CD4-positive, alpha-beta T cell treated with Interleukin-15 for 4 hours (primary cell): ENCODE measurements at places on chromosomes 12 and 14.

- no peak for DNase-seq
Observed at GRCh38 chr12:107436376-107436775, 249.2 kb upstream of the PWP1 start.

DNA sequence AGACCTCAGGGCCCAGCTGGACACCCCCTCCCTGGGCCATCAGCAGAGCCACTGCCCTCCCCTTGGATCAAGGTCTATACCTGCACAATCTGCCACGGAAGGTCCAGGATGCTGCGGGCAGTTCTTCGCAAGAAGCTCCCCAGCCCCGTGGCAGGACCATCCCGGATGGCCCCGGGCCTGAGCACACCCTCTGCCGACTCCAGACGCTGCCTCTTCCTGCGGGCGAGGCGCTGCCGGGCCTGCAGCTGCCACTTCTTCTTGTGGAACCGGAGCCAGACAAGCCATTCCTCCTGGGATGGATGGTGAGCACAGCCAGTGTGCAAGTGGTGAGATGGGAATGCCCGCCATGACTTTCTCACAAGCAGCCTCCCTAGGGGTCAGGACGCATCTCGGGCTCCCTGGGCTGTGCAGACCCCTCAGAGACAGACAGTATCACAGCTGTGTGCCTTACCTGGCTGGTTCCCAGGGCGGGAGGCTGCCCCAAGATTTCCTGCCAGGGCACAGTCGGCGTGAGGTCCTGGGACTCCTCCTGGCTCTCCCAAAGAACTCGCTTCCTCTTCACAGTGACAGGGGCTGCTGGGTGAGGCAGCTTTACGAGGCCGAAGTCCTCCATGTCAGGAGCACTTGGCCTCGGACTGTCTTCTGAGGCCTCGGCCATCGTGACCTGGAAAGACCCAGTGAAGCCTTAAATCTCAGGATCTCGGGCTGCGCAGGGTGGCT, 30.8 kb downstream of the P2RX2 start:
- DNase-seq: no peak

DNA sequence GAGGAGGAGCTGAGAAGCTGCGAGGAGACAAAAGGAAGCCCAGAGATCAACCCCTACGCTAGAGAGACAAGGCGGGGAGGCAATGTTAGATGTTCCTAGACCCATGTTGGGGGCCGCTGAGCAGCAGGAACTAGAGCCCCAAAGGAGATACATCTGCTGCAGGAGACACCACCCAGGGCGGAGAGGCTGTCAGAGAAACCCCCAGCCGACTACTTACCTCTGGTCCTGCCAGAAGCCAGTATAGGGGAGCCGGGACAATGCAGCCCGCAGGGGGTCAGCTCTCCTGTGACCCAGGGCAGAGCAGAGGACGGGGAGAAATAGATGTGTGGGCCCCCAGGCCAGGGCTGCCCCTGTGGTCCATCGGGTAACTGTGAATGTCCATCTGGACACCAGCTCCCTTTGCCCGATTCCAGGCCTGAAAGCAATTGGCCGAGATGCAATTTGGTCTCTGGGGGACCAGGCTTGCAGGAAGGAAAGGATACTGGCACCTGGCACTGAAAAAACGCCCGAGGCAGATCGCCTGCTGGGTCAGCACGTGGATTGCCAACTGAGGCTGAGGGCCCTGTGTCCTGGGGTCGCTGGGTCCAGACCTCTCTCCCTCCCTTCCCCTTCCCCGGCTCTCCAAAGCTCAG, 34.9 kb downstream of the SYNE3 start:
- DNase-seq: no peak

- DNase-seq: no peak
Observed at GRCh38 chr12:127284021-127284420, 982.9 kb upstream of the TMEM132C start.

- no peak for DNase-seq
Observed at GRCh38 chr12:16165506-16165905, 112.0 kb downstream of the SLC15A5 start.

DNA sequence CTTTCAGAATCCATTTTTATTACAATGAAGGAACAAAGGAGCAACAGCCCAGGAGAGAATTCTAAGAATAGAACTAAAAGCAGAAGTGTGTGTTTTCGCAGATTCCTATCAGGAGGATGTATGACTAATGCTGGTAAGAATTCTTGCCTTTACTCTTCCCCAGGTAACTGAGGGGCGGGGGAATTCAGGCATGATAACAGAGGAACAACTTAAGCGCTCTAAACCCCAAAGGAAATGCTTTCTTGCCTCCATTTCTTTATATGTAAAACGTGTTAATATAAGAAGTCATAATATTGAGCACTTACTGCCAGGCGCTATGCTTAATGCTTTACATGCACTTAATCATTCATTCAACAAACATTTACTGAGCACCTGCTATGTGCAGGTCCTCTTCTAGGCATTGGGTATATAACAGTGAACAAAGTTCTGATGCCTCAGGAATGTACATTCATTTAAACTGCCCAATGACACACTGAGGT, 4.5 kb downstream of the HCAR1 start:
- DNase-seq: peak; percentile 42

DNA sequence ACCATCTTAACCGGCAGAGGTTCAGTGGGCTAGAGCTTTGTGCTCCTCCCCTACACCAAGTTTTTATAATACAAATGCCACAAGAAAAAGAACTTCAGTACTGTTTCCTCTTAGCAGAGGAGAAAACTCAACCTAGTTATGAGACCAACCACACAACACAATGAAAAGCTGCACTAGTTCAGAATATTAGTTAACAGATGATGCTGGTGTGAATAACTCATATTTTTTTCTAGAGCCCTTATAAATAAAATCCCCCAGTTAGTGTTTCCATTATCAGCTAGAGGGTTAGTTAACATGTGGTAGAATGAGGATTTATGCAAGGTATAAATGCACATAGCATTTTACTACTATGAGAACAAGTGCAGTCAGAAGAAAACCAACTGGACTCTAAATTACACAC, 61.9 kb upstream of the AMN1 start:
- DNase-seq: no peak

DNA sequence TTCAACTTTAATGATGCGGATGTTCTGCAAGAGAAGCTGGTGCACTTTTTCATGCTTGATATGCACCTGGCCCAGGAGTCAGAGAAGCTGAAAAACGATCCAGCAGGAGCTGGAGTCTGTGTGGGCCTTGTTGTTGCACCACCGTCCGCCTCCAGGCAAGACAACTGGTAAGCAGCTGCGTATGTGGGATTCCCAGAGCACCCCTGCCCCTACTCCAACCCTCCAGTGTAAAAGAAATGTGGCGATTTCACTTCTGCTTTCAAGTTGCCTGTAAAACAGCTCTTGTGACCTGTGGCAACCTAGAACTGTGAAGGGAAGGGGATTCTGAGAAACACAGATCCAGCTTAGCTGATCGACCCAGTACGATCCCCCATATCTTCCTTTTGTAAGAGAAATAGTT, 154.1 kb upstream of the PELI2 start:
- DNase-seq: no peak

- DNase-seq: no peak
Observed at GRCh38 chr14:62146030-62146429, 383.8 kb downstream of the SNAPC1 start.

- no peak for DNase-seq
Observed at GRCh38 chr14:104169699-104170479, 31.5 kb downstream of the KIF26A start.

GRCh38 chr14:95759941-95760340, 46.0 kb upstream of the TCL1A start:
- DNase-seq: no peak

- DNase-seq: peak; percentile 7
Observed at GRCh38 chr14:66403183-66403582, 83.0 kb upstream of the CCDC196 start.

DNA sequence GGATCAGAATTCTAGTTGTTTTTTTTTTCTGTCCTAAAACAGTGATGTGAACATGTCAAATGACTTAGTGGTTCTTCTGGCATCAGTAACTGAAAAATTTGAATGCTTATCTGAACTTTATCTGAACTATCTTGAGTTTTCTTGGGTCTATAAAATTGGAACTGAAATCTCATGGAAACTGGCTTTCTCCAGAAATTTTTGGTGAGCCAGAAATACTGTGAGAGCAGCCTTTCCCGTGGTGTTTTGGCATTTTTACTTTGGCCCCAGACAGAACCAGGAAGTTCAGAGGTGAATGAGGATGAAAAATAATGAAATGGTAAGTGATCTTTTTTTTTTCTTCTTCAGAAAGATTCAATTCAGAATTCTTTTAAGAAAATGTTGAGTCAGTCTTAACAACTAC, 89.5 kb upstream of the CCDC91 start:
- DNase-seq: no peak

- DNase-seq: no peak
Observed at GRCh38 chr12:104351057-104351983, 47.8 kb downstream of the EID3 start.

DNA sequence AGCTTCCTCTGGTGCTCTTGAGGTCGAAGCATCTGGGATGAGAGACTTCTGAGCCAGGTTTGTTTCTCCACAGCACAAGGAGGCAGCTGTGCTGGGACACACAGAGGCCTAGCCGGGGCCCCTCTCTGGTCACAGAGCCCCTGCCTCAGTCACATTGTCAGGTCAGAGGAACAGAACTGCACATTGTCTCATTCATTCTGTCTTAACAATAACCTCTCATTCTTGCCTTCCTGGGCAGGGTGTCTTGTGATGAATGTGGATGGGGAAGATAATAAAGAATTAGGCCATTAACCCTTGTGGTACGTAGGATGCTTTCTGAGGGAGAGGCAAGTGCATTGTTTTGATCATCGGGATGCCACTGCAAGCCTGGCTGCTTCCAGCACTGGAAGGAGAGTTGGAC, 29.8 kb downstream of the FNTB start:
- no peak for DNase-seq

GRCh38 chr12:51926064-51926632, 18.8 kb downstream of the ACVRL1 start:
- no peak for DNase-seq

DNA sequence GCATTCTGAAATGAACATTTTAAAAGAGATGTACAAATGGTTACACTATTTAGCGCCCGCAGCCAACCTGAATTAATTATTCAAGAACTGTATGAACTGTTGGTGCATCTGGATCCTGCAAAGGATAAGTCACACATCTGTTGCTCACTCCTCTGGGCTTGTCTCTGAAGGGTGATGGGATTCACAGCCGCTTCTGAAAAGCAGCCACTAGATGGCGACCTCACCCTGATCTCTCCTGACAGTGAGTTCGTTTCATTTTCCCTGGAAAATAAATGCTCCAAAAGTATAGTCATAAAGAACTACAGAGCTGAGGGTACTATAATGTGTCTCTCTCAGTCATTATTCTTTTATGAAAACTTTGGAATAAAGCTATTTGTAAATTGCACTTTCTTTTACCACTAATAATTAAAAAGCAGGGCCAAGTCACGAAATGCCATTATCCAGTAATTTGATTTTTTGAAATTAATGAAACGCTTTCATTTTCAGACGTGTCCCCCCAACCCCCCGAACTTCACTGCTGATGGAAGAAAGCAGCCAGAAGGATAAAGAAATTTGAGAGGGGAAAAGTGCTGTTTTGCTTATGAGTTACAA, 789.6 kb downstream of the NRXN3 start:
- peak; percentile 45 for DNase-seq

DNA sequence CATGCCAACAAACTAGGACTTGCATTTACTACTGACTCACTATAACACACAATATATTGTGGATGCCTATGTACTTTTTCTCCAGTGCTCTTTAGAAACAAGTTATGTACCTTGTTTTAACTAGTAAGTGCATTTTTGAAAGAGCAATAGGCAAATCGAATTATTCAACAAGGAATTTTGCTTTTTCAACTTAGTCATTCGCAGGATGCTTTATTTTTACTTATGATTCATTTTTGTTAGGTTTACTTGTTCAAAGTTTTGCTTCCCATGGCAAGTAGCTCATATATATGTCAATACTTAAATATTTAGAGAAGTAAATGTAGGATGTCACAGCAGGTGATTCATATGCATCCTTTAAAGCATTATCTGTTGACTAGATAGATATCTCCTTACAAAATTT, 149.8 kb downstream of the PELI2 start:
- DNase-seq: no peak

DNA sequence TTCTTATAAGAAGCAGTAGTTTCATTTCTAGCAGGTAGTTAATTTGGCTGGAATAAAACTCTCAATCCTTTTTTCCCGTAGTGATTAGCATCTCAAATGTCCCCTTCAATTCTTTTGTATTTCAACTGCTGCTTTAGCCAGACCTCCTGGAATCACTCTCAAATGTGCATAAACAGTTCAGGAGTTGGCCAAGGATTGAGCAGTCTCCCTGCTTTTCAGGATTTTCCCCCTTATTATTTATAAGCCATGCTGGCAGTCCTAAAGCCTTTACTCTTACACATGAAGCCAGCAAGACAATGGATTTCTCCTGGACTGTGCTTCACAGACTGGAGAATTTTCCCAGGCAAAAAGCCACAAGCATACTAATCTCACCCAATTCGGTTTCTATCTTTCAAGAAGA, 950.1 kb downstream of the VRK1 start:
- no peak for DNase-seq

DNA sequence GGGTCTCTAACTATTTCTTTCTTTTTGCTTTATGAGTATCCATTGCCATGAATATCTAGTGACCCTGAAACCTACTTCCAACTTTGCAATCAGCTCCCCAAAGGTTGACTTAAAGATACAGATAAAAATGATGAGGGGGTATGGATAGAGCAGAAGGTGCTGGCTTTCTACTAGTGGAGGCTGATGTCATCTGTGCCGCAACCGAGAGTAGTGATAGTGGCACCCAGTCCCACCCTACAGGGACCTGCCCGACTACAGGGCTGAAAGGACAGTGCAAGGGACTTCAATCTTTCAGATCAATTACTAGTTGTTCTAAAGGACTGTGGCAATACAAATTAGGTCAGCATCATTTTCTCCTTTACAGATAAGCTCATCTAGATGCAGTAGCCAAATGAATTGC, 806.0 kb downstream of the VRK1 start:
- peak; percentile 62 for DNase-seq

DNA sequence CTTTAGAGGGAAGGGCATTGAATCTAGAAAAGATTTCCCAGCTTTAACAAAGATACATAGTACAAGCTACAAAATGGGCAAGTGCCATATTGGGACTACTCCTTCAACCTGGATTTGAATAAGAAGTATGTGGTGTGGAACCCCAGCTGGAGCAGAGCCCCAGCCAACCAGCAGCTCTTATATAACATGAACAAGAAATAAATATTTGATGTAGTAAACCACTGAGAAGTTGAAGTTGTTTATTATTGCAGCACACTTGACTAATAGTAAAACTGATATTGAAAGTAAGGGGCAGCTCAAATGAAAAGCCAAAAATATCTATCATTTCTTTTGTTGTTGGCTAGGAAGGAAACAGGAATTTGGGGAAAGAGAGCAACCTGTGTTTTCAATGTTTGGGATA, 701.8 kb downstream of the TMTC2 start:
- DNase-seq: no peak

DNA sequence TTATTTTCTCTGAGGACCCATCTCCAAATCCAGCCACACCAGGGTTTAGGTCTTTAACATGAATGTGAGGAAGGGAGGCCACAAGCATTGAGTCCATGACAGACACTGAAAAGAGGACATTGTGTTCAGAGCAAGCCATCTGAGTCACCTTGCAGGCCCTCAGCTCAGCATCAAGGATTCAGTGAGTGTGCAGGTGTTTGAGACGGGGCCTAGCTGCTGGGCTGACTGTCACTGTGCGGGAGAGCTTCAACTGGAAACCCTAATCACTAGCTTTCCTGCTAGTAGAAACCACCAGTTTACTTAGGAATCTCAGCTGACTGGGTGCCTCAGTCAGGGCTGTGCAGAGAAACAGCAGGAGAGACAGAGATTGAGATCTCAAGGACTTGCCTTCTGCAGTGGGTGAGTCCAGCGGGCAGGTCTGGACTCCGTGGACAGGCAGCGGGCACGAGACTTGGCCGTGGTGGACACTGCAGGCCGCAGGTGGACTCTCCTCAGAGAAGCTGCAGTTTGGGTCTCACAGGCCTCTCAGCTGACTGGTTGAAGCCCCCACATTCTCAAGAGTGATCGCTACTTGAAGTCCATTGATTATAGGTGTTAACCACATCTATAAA, 86.1 kb upstream of the DYNC1H1 start:
- no peak for DNase-seq
